ENCODE measurements at places on chromosomes 3 and 15.
A peak's percentile ranks its signal among the peaks of the same experiment; 100 is the strongest.

GRCh38 chr3:16795581-16795980 is 89.2 kb upstream of the PLCL2 start:
- DNase-seq: no peak

DNA sequence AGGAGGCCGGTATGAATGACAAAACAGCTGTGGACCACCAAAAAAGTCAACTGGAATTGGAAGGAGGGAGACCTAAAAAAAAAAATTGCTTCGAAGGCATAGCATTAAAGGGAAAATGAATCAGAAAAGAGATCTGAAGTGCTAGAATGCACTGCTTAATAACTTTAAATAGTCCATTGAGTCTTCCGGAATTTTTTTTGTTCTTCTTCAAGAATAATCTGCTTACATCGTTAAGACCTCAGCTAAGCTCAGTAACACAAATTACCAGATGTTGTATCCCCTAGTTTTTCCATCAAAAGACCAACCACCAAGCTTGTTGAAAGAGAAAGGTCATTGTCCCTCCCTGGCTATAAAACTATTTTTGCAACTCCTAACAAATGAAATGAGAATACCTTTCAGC is 560.5 kb downstream of the NR2F2 start:
- no peak for DNase-seq

GRCh38 chr3:67087788-67088187 is 89.7 kb downstream of the KBTBD8 start:
- no peak for DNase-seq

GRCh38 chr3:110568246-110568645 is 503.4 kb upstream of the NECTIN3 start:
- no peak for DNase-seq

GRCh38 chr15:74631935-74632560 is 16.4 kb downstream of the CLK3 start:
- DNase-seq: peak; percentile 83

DNA sequence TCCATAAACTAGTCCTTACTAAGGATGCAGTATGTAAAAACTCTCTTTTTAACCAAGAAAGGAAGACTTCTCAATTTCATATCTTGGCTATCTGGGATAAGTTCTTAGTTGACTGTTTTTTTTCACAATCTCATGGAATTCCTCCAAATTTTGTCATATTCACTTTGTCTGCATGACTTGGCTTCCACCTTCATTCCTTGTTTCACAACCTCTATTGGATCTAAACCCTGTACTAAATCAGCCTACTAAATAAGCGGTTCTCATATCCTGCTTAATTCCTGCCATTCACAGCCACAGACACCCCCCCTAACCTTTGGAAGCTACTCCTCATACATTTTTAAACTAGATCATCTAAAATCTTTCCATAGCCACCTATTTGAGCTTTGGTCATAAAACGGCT is 370.6 kb upstream of the NAALADL2 start:
- no peak for DNase-seq

- no peak for DNase-seq
Observed at GRCh38 chr3:129460155-129460554, 20.1 kb downstream of the IFT122 start.

DNA sequence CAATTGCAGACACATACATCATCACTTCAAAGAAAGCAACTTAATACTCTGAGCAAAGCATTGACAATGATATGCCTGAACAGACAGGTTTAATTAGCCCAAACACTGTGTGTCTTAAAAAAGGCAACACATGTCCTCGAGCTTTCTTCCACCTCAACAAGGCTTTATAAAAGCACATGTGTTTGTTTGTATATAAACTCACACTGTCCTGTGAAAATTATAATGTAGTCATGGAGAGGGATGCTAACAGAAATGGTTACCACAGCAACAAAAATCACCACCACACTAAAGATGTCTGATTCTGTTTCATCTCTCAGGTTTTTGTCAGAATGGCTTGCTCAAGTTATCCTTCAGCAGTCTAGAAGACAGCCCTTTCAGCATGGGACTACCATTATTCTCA is 314.7 kb downstream of the MAGI1 start:
- no peak for DNase-seq

- DNase-seq: no peak
Observed at GRCh38 chr3:129345971-129346370, 67.3 kb downstream of the HMCES start.

DNA sequence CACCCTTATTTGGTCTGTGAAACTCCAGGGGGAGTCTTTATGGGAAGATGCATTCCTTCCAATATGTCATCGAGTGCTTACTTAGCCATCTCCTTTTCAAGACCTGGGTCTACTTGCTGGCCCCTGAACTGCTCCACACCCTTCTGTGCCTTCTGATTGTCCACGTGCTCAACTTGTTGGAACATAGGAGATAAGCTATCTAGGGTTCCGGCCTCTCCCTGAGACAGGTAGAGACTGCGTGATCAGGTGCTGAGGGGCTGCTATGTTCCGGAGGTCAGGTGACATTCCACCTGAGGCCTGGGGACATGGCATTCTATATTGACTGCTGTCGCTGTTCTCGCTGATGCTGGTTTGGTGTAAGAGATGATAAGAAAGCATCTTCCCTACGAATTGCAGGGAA is 65.6 kb downstream of the ATP1B3 start:
- no peak for DNase-seq

DNA sequence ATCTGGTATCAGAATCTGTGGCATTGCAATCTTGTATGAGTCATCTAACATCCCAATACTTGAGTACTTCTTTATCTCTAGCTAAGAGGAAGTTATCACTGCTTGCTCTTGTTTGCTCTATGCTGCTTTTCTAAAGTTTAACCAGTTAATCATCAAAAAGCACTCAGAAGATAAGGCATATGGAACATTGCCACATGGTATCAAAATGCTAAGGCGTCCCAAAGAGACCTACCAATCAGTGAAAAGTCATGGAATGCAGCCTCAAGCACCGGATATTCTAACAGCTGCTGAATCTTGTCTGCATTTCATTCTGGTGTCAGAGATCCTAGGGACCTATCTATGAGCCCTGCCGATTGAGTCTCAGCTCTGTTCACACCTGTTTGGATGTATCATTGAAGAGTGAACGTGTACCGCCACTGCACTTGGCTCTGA is 192.8 kb downstream of the ARPP21 start:
- DNase-seq: no peak

GRCh38 chr3:54932606-54933005 is 4.7 kb upstream of the LRTM1 start:
- DNase-seq: no peak

GRCh38 chr3:46763178-46763577 is 45.5 kb upstream of the PRSS50 start:
- no peak for DNase-seq

- DNase-seq: no peak
Observed at GRCh38 chr3:115982629-115983028, 359.3 kb downstream of the GAP43 start.

- no peak for DNase-seq
Observed at GRCh38 chr15:77633913-77634265, 1.2 kb upstream of the LINGO1 start.

GRCh38 chr3:180409170-180409569 is 192.8 kb upstream of the TTC14 start:
- DNase-seq: no peak

DNA sequence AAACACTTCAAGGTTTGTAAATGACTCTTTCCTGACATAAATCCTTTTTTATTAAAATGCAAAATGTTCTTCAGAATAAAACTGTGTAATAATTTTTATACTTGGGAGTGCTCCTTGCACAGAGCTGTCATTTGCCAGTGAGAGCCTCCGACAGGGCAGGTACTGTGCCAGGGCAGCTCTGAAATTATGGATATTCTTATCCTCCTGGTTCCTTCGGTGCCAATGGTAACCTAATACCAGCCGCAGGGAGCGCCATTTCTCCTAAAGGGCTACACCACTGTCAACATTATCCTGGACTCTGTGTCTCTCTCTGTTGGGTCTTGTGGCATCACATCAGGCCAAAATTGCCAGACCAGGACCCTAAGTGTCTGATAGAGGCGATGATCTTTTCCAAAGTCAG is 33.0 kb downstream of the CHDH start:
- no peak for DNase-seq

GRCh38 chr3:47017504-47018268 is 38.2 kb downstream of the NBEAL2 start:
- DNase-seq: no peak

GRCh38 chr15:78854833-78855372 is 17.8 kb upstream of the MORF4L1 start:
- no peak for DNase-seq

- no peak for DNase-seq
Observed at GRCh38 chr3:89571707-89572106, 464.3 kb downstream of the EPHA3 start.

GRCh38 chr15:57676585-57676984 is 29.9 kb upstream of the POLR2M start:
- DNase-seq: no peak

DNA sequence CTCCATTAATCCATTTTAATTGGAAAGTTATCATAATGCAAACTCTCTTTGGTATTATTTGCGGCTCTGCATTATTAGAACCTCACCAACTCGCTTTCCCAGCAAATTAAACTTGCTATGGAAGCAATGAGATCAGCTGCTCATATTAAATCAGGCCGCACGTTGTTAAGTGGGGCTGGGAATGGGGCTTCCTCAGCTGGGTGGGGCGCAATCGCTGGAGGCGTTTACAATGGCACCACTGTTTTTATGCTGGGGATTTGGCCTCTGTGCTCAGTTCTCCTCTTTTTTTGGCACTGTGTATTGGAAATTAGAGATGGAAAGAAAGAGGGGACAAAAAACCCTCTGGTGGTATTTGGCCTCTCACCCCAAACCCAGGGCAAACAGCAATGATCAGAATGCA is 72.2 kb downstream of the RPLP1 start:
- DNase-seq: no peak

GRCh38 chr15:69126054-69126469 is 34.4 kb upstream of the GLCE start:
- no peak for DNase-seq

- no peak for DNase-seq
Observed at GRCh38 chr3:63969876-63970275, 53.4 kb downstream of the PSMD6 start.

- peak; percentile 27 for DNase-seq
Observed at GRCh38 chr3:38829404-38829803, 13.4 kb upstream of the SCN10A start.

GRCh38 chr3:166634091-166634746 is 745.9 kb downstream of the ZBBX start:
- DNase-seq: no peak

GRCh38 chr3:126528800-126529541 is 5.0 kb downstream of the CHST13 start:
- DNase-seq: no peak

DNA sequence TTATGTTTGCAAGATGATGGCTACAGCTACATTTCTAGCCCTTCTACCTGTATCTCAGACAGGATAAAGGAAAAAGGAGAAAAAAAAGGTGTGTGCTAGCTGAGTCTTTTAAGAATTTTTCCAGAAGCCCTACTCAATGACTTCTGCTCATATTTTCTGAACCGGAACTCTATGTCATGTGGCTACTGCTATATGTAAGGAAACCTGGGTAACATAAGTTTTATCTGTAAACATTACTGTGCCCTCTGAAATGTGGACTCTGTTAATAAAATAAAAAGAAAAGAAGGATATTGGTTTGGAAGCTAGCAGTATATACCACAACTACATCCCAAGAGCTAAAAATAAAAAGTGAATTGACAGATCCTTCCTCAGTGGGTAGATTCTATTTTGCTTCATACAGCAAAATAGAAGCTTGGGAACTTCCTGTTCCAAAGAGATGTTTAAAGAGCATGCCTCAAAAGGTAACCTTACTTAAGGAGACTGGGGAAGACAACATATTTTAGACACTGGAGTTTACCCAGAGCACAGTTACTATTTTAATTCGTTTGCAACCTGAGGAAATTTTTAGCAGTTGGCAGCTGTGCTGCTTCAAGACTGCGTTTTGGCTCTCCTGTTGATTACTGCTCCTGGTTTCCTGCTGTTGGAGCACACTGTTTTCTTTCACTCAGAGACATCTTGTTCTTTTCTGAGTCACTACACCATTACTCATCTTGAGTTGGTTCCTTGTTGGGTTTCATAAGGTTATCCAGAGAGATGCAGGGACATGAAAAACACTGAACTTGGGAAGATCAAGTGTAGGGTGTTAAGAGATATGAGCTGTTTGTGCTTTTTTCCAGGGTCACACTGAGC is 280.7 kb downstream of the NFKBIZ start:
- DNase-seq: no peak

DNA sequence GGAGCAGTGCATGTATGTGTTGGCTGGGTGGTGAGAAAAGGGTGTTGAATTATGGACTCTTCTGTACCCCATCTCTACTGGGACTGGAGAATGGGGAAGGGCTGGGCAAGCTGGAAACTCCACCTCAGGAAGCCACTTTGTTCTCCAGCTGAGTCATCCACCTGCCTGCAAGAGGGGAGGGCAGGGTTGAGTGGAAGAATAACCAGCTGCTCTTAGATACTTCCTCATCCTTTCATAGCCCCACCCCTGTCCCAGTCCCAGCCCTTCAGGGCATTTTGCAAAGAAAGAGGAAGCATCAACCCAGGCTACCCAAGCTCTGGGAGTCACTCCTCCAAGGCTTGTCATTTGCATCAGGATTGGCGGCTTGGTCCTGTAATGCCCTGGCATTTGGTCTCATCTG is 33.1 kb downstream of the RAB11A start:
- DNase-seq: peak; percentile 92

GRCh38 chr3:171874879-171875278 is 31.7 kb downstream of the TMEM212 start:
- no peak for DNase-seq

- DNase-seq: no peak
Observed at GRCh38 chr3:62539762-62540161, 166.4 kb upstream of the FEZF2 start.

DNA sequence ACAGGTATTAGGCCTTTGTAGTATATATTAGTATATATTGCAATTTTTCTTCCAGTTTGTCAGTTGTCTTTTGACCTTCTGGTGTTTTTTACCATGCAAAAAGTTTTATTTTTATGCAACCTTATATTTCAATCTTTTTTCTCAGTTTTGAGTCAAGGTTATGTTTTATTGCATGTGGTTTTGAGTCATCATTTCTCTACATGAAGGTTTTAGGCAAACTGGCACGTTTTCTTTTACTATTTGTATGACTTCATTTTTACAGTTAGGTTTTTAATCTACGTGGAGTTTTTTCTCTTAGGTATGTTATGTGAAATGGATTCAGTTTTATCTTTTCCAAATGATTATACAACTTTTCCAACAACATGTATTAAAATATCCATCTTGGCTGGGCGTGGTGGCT is 36.8 kb upstream of the TCAIM start:
- no peak for DNase-seq

DNA sequence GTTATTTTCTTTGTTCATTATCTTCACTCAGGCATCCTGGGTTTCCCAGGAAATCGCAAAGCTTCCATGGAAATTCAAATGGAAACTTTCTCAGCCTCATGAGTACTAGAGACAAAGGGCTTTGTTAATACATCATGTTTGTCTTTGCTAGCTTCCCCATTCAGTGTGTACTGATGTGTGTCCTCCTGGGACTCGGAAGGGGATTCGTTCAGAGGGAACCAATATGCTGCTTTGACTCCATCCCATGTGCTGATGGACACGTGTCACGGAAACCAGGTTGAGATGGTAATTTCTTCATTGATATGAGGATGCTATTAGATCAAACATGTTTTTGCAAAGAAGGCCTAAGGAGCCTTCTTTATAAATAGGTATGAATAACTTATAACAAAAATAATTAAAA is 87.0 kb upstream of the KCNAB1 start:
- DNase-seq: no peak

- no peak for DNase-seq
Observed at GRCh38 chr3:535566-536416, 339.2 kb downstream of the CHL1 start.

- no peak for DNase-seq
Observed at GRCh38 chr15:35054380-35054779, 30.7 kb downstream of the NANOGP8 start.

All from Karpas-422 (cell line).